Activated CD4-positive, alpha-beta T cell treated with anti-CD3 and anti-CD28 coated beads, Interleukin-2, Interleukin-4, amounts not matched to agents 100 ng/mL and 50 ng/mL, durations not matched to agents 16 hours and 8 hours (primary cell): ENCODE measurements at places on chromosomes 13 and 19.

DNA sequence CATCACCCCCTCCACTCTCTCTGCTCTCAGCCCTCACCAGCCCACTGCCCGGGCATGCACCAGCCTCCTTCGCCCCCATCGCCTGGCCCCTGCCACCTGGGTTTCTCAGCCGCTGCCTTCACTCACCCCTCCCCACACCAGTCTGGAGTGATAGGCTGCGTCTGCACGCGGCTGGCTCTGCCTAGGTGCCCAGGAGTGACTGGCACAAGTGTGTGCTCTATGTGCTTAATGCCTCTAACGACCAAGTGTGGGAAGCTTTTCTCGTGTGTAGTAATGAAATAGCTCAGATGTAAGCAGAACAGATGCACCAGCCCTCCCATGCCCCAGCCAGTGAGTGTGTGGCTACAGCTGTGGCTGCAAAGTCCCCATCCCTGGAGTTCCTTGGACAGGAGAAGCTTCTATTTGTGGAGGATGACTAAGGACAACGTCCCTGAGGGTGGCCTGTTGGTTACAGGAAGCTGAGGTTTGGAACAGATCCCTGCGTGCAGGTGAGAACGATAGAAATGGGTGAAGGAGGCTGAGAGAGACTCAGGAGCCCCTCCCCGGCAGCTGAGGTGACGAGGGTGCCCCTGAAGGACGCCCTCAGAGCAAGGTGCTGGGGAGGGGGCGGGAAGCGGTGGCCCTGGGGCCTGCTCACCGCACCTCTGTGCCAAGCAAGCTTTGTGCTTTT, 35.6 kb downstream of the ATP11A start:
- no peak for DNase-seq

- no peak for DNase-seq
These were observed 324.5 kb downstream of the DNAJC15 start for GRCh38 chr13:43347877-43348276.

- DNase-seq, result no peak
These were observed 10.2 kb upstream of the CCDC97 start for GRCh38 chr19:41299755-41300089.

GRCh38 chr13:42094516-42095040, 46.1 kb downstream of the DGKH start:
- DNase-seq, result no peak

- no peak for DNase-seq
These were observed 737.1 kb upstream of the SLC10A2 start for GRCh38 chr13:103803349-103803748.

- no peak for DNase-seq
These were observed 13.5 kb downstream of the BRSK1 start for GRCh38 chr19:55297267-55297666.

DNA sequence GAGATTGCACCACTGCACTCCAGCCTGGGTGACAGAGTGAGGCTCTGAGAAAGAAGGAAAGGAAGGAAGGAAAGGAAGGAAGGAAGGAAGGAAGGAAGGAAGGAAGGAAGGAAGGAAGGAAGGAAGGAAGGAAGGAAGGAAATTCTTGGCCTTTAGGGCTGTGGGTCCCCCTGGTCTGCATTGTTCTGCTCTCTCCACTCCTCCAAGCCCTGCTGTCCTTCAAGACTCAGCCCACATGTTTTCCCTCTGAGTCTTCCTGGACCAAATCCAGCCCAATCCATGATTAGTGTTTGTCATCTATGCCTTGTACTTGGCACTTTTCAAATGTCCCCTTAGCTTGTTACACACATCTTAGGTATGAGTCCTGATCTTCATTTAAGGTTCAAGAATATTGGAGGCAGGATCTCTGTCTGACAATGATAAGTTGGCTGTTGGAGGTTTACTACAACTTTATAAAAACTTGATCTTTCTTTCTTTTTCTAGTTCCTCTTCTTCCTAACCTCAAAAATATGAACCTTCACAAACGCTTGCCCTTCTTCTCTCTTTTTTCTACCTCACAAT, 48.8 kb upstream of the INTS6 start:
- no peak for DNase-seq

GRCh38 chr13:83995930-83996329, 113.7 kb upstream of the SLITRK1 start:
- no peak for DNase-seq

- no peak for DNase-seq
These were observed 6.2 kb downstream of the TMTC4 start for GRCh38 chr13:100668408-100668807.

DNA sequence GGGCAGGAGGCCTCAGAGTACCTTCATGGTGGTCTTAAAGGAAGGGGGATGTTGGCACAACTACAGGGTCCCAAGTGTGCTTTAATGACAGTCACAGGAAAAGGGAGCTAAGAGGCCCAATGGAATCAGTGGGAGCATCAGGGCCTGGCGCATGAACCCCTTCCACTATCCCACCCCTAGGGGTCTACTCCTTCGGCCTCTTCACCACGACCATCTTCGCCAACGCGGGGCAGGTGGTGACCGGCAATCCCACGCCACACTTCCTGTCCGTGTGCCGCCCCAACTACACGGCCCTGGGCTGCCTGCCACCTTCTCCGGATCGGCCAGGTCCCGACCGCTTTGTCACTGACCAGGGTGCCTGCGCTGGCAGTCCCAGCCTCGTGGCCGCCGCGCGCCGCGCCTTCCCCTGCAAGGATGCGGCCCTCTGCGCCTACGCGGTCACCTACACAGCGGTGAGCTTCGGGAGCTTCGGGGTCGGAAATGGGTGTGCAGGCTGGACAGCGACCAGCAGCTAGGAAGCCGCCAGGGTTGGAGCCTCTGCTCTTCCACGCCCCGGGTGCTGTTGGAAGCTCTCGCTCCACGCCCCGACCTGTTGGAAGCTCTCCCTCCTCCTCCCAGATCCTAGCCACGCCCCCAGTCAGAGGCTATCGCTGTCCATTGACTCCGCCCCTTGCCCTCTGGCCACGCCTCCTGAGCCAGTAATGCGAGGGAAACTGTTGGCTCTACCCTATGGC, 6.0 kb downstream of the PLPPR2 start:
- no peak for DNase-seq

DNA sequence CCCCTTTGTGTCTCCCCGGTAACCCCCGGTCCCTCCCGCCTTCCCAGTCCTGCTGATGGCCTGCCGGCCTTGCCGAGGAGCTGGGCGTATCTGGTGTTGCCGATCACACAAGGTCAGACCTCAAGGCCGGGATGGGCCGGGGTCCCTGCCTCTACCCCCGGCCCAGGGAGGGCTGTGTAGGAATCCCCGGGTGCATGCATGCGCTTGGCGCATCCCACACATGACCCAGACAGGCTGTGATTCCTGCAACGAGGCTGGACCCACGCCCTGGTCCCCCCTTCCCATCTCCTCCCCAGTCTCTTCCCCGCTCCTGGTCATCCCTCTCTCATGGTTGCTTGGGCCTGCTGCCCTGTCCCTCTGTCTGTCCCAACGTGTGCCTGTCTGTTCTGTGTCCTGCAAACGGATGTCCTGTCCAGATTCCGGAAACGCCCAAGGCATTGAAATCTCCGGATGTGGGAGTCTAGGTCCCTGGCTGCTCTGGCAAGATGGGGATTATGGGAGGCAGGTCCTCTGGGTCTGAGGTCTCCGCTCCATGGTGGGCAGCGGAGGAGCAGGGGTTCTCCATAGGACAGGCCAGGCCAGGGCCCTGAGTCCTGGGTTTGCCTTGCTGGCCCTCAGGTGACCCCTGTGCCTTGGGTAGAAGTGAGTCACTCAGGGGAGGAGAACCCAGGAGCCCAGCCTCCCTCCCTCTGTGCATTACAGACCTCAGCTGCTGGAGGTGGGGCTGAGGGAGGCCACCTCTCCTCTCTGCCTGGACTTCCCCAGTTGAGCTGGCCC, 1.6 kb downstream of the PKN1 start:
- peak; percentile 29 for DNase-seq

DNA sequence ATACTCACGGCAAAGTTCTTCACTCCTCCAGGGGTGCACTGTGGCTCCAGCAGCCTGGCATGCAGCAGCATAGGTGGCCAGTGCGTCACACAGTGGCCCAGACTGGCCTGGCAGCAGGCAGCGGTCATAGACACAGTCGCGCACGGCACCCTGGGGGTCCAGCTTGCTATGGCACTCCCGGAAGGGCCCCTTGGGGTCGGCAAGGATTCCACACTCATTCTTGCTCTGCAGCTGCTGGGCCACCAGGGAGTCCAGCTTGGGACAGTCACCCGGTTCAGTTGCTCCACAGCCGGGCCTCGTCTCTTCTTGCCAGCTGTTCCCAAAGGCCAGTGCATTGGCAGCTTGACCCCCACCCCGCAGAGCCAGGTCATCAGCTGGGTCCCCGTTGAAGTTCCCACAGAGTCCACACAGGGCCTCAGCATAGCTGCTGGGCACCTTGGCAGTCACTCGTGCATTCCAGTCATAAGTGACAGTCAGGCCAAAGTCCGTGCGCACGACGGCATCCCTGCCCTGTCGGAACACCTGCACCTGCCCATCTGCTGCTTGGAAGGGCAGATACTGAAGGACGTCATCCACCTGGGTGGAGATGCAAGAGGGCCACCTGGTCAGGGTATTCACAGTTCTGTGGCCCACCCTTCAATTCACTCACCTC, 20.6 kb downstream of the FCGBP start:
- DNase-seq, result no peak

- no peak for DNase-seq
These were observed 520 bp downstream of the ZNF600 start for GRCh38 chr19:52786078-52786463.

DNA sequence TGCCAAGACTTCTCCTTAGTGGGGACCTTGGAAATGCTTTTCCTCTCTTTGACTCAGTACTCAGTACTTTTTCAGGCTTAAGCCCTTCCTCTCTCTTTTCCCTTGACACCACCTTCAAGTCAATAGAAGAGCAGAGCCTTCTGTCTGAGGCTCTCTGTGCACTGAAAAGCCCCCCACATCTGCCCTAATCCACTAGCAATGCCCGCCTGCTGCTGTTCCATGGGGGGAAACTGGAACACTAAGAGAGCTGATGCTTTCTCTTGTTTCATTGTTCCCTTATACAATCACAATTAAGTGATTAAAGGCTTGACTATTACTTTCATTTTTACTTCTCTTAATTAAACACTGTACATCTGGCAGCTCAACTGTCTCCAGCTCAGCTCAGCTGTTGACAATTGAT, 254.5 kb downstream of the SLITRK6 start:
- DNase-seq, result no peak

GRCh38 chr13:40330950-40331349, 335.5 kb downstream of the FOXO1 start:
- DNase-seq, result no peak

GRCh38 chr13:107139006-107139405, 571.1 kb upstream of the ARGLU1 start:
- DNase-seq, result no peak

DNA sequence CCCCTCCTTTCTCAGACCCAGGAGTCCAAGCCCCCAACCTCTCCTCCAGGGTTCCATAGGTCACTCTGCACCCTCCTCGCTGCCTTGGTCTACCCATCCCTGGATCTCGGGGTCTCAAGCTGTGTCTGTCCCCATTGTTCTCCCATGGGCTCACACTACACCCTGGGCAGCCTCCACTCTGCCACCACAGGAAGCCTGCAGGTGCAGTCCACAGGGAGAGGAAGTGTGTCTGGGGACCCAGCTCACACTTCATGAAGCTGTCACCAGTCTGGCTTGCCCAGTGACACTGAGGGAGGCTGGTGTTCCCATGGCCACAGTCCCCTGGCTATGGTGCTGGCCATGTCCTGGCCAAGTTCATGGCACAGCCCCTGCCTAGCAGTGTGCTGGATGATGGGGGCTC, 5.3 kb downstream of the NECTIN2 start:
- DNase-seq, result no peak

GRCh38 chr19:16405091-16405490, 66.7 kb downstream of the EPS15L1 start:
- no peak for DNase-seq

DNA sequence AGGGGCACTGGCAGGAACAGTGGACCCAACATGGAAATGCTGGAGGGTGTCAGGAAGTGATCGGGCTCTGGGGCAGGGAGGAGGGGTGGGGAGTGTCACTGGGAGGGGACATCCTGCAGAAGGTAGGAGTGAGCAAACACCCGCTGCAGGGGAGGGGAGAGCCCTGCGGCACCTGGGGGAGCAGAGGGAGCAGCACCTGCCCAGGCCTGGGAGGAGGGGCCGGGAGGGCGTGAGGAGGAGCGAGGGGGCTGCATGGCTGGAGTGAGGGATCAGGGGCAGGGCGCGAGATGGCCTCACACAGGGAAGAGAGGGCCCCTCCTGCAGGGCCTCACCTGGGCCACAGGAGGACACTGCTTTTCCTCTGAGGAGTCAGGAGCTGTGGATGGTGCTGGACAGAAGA, 4.1 kb downstream of the KLK2 start:
- DNase-seq, result no peak

DNA sequence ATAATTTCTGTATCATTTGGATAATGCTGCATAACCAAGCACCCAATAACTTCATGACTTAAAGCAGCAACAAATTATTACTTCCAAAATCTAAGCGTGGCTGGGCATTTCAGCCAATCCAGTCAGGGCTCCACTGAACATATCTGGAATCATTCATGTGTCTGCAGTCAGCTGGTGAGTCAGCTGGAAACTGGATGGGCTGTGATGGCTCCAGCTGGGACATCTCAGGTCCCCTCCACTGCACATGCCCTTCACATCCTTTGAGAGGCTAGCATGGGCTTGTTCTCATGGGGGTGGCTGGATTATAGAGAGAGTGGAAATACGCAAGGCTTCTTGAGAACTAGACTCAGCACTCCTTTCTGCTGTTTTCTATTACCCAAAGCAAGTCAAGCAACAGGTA, 961.9 kb downstream of the DIAPH3 start:
- no peak for DNase-seq

DNA sequence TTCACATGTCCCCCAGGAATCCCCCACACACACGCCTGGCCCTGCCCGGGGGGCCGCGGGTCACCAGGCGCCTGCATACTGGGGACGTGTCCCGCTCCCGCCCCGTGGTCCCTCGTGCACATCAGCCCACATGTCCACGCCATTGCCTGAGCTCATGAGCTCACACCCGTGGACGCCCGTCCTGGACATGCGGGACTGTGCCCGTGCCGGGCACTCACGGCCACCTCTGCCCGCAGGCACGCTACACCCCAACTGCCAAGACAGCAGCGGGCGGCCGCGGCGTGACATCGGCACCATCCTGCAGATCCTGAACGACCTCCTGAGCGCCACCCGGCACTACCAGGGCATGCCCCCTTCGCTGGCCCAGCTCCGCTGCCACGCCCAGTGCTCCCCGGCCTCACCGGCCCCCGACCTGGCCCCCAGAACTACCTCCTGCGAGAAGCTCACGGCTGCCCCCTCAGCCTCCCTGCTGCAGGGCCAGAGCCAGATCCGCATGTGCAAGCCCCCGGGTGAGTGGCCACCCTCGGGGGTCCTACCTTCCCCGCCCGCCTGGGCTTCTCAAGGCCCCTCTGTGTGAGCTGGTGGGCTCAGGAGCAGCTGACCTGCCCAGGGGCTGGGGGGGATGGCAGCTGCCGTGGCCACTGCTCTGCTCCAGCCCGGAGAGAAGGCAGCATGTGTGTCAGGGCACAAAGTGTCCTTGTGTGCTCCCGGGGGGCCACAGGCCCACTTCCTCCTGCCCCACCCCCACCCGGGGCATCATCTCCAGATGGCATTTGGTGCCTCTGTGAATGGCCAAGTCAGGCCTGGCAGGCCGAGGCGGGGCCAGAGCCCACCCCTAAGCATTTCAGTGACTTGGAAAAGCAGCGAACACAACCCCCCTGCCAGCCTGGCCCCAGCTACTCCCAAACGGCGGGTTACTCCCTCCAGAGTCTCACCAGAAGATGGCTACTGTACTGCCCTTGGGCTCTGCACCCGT, 7.1 kb downstream of the MIDN start:
- no peak for DNase-seq
